ENCODE measurements at places on chromosomes 4 and X.

- no peak for DNase-seq
Observed at GRCh38 chr4:184324939-184325477, 107.3 kb upstream of the ENPP6 start.

GRCh38 chrX:82765811-82766210, 742.3 kb upstream of the POU3F4 start:
- DNase-seq, result no peak

- DNase-seq, result no peak
Observed at GRCh38 chr4:15238720-15239119, 189.1 kb upstream of the C1QTNF7 start.

DNA sequence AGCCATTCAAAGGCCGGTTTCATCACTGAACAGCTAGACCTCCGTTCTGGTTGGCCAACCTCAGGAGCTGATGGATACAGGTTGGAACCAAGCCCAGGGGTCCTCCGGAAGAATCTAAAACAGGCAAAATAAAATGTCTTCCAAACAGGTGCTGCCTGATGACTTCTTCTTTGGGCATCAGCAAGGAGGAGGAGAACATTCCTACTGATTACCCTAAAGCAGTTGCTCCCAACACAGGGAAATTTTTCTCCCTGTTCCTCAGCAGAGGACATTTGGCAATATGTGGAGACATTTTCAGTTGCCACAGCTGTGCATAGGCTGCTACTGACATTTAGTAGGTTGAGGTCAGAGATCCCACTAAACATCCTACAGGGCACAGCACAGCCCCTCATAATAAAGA, 319.3 kb upstream of the PPARGC1A start:
- DNase-seq, result no peak

DNA sequence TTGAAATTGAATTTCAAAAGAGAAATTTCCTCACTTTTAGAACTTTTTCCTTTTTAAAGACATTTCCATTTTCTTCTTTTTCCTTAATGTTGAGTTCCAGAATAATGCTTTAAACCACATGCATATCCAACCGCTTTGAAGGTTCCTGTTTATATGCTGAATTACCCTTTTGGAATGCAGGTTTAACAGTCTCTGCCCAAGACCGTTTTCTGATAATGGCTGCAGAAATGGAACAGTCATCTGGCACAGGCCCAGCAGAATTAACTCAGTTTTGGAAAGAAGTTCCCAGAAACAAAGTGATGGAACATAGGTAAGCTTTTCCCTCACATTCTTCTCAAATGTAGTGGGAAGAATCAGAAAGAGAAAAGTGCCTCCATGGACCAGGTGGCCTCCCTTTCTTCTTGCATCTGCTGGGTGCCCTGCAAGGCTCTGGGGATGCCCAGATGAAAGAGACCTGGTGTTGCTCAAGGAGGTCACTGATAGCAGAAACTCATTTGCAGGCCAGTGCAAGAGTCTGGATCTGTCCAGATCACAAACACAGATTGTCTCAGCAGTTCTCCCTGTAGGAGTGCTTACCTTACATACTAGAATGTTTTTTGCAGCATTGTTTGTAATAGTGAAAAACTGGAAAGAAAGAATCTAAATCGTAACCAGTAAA, 42.9 kb downstream of the MOSPD2 start:
- no peak for DNase-seq

DNA sequence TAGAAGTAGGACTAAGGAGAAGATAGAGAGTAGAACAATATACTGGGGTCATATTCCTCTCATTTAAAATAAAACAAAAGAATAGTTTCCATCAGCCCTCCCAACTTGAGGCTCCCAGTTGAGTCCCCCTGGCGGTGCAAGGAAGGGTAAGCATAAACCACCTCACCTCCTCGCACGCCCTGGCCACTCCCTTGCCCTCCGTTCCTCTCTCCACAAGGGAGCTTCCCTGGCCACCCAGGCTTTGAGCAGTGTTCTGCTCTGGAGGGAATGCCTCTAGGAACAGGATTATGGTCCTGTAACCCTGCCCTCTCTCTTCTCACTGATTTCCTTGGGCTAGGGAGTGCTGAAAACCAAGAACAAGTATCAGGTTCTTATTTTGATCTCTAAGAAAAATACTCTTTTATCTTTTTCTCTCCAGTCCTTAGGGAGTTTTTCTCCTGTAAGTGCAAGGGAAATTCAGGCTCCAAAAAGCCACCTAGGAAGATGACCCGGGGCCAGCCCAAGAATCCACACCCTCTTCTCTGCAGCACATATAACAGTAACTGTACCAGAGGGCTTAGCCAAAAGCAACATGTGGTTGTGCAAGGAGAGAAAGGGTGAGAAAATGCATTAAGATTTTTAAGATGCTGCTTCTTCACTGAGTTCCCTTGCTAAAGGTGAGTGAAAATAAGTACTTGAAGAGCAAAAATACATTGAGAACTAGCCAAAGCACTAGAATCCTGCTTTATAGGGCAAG, 69.9 kb downstream of the USP38 start:
- no peak for DNase-seq

DNA sequence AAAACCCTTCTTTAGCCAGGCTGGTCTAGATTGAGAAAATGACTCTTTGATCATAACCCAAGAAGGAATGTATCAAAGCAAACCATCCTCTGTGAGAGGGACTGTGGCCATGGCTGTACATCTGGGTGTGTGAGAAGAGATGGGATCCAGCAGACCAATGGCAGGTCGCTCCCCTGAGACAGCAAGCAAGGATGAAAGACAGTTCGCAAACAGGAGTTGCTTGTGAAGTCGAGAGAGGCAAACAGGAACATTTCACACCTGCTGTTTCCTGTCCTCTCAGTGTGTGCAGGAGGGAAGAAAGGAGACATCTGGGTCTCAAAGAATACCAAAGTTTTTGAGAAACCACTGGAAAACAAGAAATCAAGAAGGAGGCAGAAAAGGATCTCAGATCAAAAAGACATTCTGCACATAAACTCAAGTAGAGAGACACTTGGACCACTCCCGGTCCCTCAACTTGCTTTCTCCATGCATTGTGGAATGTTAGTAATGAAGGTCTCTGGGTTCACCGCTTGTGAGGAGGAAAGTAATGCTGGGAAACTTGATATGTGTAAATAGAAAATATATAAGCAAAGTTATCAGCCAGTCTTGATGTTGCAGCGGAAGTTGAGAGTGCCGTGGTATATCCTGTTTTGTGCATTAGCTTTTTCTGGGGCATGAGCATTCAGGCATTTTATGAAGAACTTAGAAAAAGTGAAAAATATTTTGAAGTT, 327.5 kb downstream of the BMPR1B start:
- no peak for DNase-seq

- DNase-seq, result no peak
Observed at GRCh38 chrX:40132751-40133150, 35.0 kb upstream of the BCOR start.

DNA sequence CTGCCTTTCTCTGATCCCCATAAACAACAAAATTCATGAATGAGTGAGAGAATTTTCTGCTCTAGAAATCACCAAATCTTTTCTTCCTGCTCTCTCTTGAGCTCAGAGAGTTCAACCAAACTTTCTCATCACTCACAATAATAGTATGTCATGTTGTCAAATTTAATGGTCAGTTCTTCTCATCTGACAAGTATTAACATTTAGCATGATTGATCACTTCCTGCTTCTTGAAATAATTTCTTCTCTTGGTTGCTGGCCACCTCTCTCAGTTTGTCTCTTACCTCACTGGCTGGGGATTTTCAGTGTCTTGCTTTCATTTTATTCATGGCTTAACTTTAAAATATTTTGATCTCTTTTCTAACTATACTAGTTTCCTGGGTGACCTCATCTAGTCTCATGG, 25.5 kb upstream of the FGF5 start:
- DNase-seq, result no peak

- peak; percentile 57 for DNase-seq
Observed at GRCh38 chr4:184475096-184475461, 729 bp upstream of the IRF2 start.

DNA sequence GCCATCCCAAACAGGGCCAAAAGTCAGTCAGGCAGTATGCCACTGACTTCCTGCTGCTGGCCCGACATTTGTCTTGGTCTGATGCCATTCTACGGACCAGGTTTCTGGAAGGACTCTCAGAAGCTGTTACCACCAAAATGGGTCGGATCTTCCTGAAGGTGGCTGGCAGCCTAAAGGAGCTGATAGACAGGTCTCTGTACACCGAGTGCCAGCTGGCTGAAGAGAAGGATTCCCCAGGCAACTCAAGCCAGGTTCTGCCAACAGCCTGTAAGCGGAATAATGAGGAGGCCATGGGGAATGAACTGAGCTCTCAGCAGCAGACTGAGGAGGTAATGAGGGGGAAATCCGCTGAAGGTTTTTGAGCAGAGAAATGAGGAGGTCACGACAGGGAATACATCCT, 95.7 kb downstream of the RTL9 start:
- DNase-seq, result no peak

DNA sequence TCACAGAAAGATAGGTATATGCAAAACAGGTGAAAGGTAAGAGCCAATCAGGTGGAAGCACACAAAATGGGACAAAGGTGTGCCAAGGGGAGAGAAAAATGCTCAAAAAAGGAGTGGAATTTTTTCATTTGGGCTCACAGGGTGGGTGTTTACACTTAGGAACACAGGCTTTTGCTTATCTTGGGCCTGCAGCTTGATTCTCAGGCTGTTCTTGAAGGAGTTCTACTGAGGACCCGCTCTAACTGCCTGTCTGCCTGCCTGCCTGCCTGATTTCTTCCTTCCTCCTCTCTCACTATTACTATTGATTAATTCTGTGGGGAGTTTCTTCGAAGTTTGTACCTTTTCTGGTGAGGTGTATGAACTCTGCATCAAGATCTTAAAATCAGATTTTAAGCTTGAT, 120.3 kb upstream of the CTSO start:
- DNase-seq, result no peak

DNA sequence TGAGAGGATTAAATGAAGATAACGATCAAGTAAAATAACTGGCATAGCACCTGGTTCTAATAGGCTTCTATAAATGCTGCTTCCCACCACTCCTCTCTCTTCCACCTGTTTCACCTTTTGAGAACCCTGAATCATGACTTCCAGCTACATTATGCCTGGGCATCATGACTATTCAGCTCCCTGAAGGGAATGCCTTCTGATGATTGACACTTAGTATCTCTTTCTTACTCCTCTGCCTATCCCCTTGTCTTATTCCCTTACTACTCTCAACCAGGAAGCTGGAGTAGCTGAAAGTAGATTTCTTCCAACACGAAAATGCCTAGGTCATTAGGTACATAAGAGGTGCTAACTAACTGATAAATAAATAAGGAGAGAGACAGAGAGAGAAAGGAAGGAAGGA, 24.7 kb upstream of the CXCL8 start:
- DNase-seq, result no peak

DNA sequence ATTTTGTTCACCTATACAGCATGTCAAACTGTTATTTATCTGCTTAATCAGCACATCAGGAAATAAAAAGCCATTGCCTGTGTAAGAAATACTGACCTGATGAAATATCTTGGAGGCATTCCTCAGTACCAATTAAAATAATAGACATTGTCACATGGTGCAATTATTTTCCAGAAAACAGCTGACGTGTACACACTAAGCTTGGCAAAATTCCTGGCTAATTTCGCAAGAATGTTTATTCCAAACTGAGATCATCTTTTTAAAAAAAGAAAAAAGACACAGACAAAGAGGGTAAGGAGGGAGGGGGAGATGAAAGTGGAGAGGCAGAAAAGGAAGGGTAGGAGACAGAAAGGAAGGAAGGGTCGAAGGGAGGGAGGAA, 61.9 kb upstream of the NFKB1 start:
- DNase-seq, result no peak

DNA sequence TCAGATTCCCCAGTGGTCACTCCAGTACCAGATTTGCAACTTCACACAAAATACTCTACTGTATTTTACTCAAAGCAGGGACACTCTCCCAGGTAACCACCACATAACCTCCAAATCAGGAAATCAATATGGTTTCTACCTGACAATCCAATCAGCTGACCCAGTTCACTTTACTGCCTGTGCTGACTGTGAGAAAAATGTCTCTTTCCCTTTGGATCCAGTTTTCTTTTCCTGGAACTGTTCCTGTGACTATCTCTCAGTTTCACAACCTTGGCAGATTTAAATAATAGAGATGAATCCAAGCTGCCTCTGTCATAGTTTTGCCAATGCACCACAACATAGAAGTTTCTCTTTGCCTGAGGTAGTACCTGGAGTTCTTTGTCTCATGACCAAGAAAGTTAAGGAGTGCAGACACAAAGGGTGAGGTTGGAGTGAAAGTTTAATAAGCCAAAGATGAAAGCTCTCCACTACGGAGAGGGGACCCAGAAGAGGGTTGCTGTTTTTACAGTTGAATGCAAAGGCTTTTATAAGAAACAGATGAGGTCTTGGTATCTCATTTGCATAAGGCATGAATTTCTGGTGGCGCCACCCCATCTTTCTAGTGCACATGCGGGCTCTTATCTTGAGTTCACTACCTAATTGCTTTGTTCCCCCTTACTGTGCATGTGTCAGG, 29.7 kb upstream of the IL9R start:
- no peak for DNase-seq

DNA sequence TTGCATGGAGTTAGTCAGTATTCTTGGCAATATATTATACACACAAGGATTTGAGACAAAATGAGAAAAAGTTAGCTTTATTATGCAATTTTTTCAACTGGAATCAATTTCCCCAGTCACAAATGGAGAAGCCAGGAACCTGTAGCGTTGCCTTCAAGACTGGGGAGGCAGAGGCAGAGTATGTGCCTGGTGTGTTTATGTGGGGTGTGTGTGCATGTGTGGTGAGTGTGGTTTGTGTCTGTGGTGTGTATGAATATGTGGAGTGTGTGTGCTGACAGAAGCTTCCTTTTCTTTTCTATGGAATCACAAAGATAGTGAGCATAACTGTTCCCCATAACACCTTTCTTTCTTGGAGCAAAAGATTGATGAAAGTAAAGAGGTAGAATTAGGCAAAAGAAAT, 37.0 kb downstream of the TNIP3 start:
- no peak for DNase-seq

DNA sequence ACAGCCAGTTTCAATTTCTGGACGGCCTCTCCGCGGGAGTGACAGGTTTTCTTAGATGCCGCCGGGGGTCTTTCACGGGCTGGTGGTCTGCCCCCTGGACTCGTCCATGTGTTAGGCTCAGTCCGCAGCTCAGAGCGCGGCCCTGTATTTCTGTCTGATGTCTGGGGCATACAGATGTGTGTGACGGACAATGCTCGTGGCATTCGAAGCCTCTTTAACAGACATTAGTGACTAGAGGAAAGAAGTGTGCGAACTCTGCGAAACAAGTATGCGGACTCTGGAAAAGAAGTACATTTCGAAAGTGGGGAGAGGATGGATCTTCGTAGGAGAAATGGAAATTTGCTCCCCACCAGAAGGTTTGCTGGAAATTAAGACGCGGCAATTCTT, 793 bp upstream of the DCUN1D4 start:
- DNase-seq, result no peak

- no peak for DNase-seq
Observed at GRCh38 chrX:9542761-9543111, 77.9 kb downstream of the TBL1X start.

GRCh38 chr4:169802873-169803272, 45.1 kb upstream of the HPF1 start:
- no peak for DNase-seq

- no peak for DNase-seq
Observed at GRCh38 chrX:2664502-2664901, 26.6 kb upstream of the CD99 start.
